NCI-H460 (cell line): ENCODE measurements at places on chromosomes 7 and 10. TPM values are rescaled to one million over a fixed set of nuclear protein-coding genes. Genes with fewer than 3 reads are reported as not detected.

GRCh38 chr7:22983257-22983855, 30.6 kb downstream of the HYCC1 start:
- DNase-seq: no peak

CYP26C1 gene
- 0.10 and 0.23 TPM in 2 replicates for total RNA-seq

INHBA gene
- 2.7 and 3.1 TPM in 2 replicates for total RNA-seq

NUTM2B gene
- total RNA-seq: 0.12 and 0.32 TPM in 2 replicates
